ENCODE measurements at places on chromosomes 11 and 22.

GRCh38 chr11:42315846-42316245 lies 856.4 kb upstream of the LRRC4C start:
- DNase-seq: no peak

- no peak for DNase-seq
These were observed 35.7 kb downstream of the CLMP start for GRCh38 chr11:123159183-123159857.

- no peak for DNase-seq
These were observed 19.1 kb downstream of the NARS2 start for GRCh38 chr11:78555592-78555991.

GRCh38 chr22:17956630-17957029 lies 67.7 kb downstream of the MICAL3 start:
- no peak for DNase-seq

- no peak for DNase-seq
These were observed 207.4 kb downstream of the NELL1 start for GRCh38 chr11:20876738-20877137.

GRCh38 chr11:64008914-64009633 lies 22.8 kb downstream of the OTUB1 start:
- no peak for DNase-seq

- no peak for DNase-seq
These were observed 15.4 kb upstream of the TMEM191C start for GRCh38 chr22:21451545-21452520.

- DNase-seq: peak; percentile 93
These were observed 24.5 kb upstream of the BLID start for GRCh38 chr11:122140500-122140899.

DNA sequence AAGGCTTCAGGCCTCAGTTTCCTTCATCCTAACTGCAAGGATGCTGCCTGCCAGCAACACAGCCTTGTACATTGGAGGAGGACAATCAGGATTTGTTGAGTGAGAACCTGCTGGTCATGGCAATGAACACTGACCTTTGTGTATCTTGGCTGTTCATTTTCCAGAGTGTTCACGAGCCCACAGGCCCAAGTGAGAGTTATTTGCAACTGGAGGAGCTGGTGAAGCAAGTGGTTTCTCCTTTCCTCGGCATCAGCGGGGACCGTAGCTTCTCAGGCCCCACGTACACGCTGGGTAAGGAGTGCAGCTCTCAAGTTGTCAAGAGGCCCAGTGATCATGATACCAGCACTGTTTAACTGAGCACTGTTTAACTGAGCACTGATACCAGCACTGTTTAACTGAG lies 59.0 kb downstream of the TRAF6 start:
- no peak for DNase-seq

- DNase-seq: peak; percentile 80
These were observed 67.2 kb upstream of the BMAL1 start for GRCh38 chr11:13210424-13210823.

GRCh38 chr22:17990147-17990546 lies 34.2 kb downstream of the MICAL3 start:
- no peak for DNase-seq

DNA sequence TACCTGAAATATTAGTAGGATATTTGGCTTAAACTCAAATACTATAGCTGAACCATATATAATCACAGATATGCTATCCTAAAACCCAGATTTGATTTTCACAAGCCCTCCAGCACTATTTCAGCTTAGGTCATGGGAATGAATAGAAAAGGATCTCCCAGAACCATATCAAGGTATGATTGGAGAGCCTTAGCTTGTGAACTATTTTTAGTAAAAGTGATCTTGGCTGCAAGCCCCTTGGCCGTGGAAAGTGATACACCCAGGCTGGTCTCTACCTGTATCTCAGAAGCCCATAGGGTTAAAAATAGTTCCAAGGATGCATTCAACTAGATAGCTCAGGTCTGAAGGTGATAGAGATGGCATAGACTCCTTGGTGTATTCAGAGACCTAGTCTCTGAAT lies 9.7 kb downstream of the KIF18A start:
- no peak for DNase-seq

DNA sequence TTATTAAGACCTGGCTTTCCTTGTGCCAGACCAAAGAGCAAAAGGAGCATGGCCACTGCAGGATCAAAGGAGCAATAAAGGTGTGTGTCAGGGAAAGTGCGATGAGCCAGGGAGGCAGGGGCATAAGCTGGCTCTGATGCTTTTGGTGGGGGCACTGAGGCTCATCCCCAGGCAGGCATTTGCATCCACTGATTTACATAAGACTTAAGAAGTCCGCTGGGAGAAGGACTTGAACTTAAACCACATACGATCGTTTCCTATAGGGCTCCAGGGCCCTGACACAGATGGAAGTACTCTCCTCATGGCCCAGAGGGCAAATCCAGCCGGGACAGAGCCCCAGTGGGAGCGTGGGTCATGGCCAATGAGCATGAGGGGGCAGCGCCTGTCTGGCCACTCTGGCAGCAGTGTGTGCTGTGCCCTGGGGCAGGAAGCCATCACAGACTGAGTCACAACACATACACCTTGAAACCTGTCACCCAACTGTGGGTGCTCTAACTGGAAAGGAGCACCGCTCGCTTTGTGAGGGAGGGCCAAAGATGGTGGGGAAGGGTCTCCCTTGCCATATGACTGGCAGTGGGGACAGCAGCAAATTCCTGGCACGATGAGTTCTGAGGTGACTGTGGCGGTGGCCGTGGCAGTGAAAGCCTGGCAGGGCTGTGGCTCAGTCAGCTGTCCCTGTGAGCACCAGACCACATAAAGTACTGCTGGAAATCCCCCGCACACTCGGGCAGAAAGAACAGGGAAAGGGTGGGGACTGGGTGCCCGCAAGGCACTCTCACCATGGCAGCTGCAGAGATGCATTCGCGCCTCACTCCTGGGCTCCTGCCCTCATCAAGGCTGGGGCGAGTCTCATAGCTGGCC lies 79.4 kb upstream of the LMO1 start:
- DNase-seq: no peak

GRCh38 chr22:39502109-39502788 lies at the start of gene MIEF1:
Gene MIEF1, plus strand, starts transcription at chr22:39502290. Its CDS starts 9,005 bp downstream, at chr22:39511295.
- peak; percentile 100 for DNase-seq

DNA sequence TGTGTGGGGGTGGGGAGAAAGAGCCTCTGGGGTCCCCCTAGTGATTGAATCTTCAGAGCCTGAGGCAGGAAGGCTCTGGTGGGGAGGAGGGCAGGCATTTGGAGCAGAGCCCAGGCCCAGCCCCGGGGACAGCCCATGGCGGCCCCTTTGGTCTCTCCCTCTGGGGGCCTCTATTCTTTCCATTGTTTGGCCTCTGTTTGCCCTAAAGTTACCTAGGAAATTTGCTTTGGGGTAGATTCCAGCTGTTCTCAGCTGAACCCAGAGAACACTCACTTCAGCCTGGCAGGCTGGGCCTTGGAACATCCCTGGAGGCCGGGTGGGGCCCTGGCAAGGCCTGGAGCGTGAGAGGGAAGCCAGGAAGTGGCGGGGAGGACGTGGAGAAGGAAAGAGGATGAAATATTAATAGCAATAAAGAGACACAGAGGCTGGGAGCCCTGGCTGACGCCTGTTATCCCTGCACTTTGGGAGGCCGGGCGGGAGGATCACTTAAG lies 22.9 kb upstream of the A4GALT start:
- peak; percentile 58 for DNase-seq

- DNase-seq: no peak
These were observed 173.3 kb downstream of the TBC1D22A start for GRCh38 chr22:46935506-46936377.

- DNase-seq: peak; percentile 43
These were observed 4.2 kb downstream of the ZP1 start for GRCh38 chr11:60871378-60872061.

DNA sequence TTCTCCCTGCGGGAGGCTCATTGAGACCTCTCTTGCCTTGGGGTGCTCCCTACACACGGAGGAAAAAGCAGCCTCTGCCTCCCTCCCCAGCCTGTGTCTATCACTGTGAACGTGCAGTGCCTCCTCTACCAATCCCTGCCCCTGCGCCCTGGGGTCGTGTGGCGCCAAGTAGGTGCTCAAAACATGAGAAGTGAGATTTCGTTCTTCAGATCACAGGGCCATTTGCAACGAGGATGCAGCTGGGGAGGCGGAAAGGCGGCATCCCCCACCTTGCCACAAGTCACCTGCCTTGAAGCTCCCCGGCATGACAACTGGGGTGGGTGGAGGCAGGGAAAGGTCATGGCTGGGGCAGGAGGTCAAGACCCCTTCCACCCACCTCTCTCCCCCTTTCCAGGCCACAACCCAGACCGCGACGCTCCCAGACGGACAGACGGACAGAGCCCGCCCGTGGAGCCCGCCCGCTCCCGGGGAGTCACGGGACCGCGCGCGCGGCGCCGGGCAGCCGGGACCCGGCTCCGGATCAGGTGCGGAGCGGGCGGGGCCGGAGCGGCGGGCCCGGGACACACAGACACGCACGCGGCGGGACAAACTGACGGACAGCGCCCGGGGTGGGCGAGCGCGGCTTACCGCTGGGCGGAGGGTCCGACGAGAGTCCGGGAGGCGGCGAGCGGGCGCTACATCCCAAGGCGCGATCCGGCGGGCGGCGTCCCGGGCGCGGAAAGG lies 485 bp downstream of the KCNJ4 start:
- DNase-seq: no peak

GRCh38 chr11:33185756-33186155 lies 24.5 kb upstream of the CSTF3 start:
- no peak for DNase-seq

- peak; percentile 35 for DNase-seq
These were observed 147.2 kb downstream of the TRPC6 start for GRCh38 chr11:101436511-101437142.

DNA sequence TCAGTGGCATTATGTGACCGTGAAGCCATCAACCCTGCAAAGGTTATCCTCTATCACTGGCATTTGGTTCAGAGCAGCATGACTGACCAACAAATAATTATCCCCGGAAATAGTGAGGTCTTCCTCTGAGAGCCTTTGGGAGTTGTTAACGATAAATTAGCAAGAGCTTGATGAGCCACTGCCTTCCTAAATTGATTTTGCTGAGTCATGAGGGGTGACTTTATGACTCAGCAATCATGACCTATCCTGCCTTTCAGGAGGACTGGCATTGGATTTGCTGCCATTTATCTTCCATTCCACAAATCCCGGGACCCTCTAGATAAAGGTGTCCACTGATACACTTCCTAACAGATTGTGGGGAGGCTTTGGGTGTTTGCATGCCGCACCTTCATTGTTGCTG lies 80.8 kb upstream of the MTNR1B start:
- no peak for DNase-seq

DNA sequence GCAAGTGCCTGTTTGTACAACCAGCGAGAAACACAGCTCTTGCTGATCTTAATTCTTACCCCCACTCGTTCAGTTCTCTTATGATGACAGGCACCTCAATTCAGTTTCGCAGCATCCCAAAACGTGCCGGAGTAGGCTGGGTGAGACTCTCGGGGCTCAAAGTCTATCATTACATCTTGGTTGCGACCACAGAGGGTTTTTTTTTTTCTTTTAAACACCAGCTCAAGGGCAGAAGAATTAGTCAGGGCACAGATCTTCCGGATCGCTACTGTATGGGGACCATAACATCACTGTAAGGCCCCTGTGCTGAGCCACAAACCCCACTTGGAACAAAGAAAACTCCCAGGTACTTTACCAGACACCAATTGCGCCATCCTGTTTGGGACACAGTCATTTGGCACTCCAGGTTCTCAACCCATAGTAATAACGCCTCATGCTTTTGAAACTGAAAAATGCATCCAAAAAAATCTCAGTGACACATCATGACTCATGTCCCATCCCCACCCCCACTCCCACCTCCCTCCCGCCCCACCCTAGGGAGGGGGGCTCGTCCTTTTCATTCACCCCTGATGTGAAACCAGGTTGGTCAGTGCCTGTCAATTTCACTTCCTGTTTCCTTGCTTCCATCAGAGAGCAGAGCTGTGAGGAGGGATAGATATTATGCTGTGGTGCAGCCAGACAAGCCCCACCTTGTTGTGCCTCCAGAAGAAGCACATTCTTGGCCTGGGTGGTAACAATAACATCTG lies 41.0 kb upstream of the CD5 start:
- peak; percentile 9 for DNase-seq

DNA sequence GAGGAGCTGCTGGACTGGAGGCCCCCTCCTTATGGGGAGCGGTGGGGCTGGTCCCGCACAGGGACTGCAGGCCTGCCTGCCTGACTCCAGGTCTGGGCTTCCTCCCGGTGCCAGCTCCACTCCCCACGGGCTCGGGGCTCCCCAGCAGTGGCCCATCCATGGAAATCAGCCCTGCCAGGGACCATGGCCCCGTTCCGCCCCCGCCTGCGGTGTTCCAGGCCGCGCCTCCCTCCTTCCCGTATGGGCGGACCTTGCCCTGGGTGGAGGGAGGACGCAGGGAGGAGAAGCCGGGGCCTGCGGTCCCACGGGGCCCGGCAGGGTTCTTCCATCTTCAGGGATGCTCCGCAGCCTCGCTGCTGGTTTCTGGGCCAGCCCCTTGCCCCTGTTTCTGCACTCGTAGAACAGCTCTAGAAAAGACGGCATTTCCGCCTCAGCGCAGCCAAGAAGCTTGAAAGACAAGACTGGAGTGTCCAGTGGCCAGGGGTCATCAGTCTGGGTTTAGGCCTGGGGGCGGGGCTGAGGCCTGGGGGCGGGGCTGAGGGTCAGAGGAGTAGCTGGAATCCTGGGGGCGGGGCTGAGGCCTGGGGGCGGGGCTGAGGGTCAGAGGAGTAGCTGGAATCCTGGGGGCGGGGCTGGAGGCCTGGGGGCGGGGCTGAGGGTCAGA lies 1330.6 kb downstream of the BRD1 start:
- DNase-seq: no peak

GRCh38 chr11:2399488-2400068 lies 972 bp upstream of the TSSC4 start:
- no peak for DNase-seq

GRCh38 chr22:48954781-48955311 lies 872.8 kb downstream of the BRD1 start:
- DNase-seq: no peak

GRCh38 chr11:22581354-22582150 lies 44.1 kb downstream of the FANCF start:
- DNase-seq: no peak

DNA sequence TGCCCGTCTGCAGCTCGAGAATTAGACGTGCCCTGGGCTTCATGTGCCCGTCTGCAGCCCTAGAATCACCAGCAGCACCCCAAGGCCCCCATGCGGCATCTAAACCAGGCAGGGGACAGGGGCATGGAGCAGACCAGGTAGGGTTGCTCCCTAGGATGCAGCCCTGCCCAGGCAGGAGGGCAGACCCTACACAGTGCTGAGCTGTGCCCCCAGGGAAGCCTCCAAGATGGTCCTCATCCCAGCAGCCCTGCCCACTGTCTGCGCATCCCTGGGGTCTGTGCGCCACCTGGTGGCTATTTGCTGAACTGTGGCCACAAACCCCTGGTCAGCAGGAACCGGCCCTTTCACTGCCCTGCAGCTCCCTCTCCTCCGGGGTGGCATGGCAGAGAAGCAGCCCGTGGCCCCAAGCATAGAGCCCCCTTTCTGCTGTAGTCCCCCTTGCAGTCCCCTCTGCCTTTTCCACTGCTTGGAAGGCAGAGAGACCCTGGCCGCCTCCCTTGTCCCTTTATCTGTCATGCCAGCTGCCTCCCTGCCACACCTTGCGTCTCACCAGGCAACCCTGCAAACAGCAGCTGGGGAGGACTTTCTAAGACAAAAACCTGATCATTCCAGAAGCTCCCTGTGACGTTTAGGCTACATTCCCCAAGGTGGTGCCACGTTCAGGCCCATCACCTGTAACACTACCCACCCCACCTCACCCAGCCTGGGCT lies 86.6 kb downstream of the KCNQ1 start:
- DNase-seq: peak; percentile 10

- no peak for DNase-seq
These were observed 5.1 kb downstream of the GRAMD4 start for GRCh38 chr22:46625113-46625842.

- DNase-seq: no peak
These were observed 13.8 kb upstream of the SLC39A13 start for GRCh38 chr11:47394322-47395222.

- no peak for DNase-seq
These were observed 234.8 kb downstream of the CADM1 start for GRCh38 chr11:115269191-115269950.
